ENCODE measurements at places on chromosomes 16 and 17.

DNA sequence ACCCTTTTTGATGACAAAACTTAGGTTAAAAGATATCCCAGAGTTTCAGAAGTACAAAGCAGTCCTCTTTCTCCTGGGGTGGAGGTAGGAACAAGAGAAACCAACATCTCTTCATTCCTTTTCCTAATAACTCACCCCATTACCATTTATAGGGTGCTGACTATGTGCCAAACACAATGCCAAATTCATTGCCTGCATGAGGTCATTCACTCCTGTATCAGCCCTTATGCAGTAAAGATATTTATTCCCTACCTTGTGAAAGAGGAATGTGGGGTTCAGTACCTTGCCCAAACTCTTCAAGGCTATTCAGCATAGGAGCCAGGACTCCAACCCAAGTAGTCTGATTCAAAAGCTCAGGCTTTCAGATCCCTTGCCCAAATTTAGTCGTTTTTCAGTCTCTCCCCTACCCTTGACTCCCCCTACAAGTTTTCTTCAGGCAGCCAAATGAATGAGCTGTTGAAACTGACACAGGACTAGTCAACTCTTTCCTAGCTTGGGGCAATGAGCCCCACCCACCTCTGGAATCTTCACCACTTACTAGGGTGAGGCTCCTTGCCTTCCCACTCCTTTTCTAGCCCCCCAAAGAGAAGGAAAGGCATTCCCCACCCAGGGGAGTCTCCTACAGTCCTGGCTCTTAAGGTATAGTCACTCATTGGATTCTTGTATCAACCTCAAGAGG, 5.9 kb downstream of the KRT14 start:
- no peak for DNase-seq

DNA sequence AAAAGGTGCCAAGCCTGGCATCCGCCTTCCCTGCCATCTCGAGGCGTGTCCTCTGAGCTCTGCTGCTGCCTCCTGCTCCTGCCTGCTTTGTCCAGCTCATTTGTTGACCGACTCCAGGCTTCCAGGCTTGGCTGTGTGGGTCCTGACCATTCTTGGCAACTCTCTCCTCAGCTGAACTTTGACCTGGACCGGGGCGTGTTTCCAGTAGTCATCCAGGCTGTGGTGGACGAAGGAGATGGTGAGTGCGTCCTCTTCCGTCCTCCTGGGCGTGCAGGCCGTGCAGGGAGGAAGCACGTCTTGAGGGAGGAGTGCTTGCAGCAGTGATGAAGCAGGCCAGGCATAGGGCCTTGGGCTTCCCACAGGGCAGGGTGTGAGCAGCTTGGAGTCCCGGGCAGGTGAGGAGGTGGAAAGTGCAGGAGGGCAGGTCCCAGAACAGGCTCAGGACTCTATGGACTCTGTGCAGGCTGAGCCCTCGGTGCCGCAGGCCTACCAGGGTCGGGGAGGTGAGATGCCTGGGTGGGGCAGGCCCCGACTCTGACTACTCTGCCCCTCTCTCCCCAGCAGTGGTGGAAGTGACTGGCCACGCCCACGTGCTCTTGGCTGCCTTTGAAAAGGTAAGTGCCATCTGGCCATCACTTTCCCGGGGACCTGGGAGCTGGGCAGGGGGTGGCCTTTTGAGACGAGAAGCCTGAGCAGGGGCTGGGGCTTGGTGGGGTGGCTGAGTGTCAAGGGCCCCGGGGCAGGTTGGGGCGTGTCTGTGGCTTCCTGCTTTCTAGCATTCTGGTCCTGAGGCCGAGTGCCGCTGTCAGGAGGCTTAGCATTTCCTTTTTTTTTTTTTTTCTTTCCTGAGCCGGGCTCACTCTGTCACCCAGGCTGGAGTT, 28.6 kb upstream of the NUDT16L1 start:
- peak; percentile 80 for DNase-seq

DNA sequence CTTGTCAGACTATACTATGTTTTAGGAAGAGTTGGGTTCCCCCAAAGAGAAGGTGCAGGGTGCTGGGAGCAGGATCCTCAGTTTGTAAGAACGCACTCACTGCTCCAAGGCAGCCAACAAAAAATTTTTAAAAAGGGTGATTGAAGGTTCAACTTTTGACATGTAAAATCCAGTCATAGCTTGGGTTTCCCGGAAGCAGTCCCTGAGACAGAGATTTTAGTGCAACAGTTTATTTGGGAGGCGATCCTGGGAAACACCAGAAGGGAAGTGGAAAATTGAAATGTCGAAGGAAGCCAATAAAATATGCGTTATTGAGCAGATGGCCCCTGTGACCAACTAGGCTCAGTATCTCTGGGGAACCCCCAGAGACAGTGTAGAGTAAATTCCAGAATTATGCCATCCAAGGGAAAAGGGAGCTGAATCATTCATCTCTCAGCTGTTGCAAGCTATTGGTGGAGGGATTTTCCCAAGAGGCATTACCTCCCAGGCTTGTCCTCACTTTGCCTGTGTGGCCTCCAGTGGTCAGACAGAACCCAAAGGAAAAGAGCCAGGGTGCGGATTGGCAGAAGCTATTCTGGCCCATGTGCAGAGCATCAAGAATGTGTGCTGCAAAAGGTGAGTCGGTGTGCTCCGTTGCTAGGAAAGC, 72.9 kb downstream of the HS3ST3B1 start:
- DNase-seq, result no peak

GRCh38 chr17:64306850-64307463, 43.9 kb upstream of the TEX2 start:
- peak; percentile 72 for DNase-seq

DNA sequence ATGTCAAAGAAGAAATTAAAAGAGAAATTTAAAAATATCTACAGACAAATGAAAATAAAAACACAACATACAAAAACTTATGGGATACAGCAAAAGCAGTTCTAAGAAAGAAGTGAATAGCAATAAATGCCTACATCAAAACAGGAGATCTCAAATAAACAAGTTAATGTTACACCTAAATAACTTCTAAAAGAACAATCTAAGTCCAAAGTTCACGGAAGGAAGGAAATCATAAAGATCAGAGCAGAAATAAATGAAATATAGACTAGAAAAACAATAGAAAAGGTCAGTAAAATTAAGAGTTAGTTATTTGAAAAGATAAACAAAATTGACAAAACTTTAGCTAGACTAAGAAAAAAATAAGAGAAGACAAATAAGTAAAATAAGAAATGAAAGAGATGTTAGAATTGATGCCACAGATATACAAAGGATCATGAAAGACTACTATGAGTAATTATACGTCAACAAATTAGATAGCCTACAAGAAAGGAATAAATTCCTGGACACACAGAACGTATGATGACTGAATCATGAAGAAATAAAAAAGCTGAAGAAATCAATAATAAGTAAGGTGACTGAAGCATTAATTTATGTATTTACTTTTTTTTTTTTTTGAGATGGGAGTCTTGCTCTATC, 100.4 kb downstream of the CEP112 start:
- DNase-seq, result no peak
